NB4 (cell line): ENCODE measurements at places on chromosomes 7 and 10.
A peak's percentile ranks its signal among the peaks of the same experiment; 100 is the strongest.

DNA sequence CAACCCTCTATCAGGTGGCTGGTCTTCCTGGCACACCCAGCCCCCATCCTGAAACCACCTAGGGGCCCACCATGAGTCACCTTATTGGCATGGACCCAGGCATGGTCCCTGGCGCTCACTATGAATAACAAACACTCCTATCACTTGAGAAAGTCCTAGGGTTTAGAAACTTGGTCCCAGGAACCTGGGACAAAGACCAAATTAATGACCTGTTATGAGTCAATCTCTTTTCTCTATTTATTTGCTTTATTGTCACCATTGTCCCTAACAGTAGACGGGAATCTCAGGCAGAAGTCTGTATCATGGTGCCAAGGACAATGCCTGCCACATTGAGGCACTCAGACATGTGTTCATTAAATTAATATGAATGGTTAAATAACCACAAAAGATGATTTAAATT is 599.6 kb upstream of the C7orf33 start:
- no peak for DNase-seq

GRCh38 chr10:69645296-69646184 is 15.5 kb downstream of the FAM241B start:
- DNase-seq: no peak

GRCh38 chr10:94858005-94858404 is 80.5 kb upstream of the CYP2C9 start:
- DNase-seq: no peak

DNA sequence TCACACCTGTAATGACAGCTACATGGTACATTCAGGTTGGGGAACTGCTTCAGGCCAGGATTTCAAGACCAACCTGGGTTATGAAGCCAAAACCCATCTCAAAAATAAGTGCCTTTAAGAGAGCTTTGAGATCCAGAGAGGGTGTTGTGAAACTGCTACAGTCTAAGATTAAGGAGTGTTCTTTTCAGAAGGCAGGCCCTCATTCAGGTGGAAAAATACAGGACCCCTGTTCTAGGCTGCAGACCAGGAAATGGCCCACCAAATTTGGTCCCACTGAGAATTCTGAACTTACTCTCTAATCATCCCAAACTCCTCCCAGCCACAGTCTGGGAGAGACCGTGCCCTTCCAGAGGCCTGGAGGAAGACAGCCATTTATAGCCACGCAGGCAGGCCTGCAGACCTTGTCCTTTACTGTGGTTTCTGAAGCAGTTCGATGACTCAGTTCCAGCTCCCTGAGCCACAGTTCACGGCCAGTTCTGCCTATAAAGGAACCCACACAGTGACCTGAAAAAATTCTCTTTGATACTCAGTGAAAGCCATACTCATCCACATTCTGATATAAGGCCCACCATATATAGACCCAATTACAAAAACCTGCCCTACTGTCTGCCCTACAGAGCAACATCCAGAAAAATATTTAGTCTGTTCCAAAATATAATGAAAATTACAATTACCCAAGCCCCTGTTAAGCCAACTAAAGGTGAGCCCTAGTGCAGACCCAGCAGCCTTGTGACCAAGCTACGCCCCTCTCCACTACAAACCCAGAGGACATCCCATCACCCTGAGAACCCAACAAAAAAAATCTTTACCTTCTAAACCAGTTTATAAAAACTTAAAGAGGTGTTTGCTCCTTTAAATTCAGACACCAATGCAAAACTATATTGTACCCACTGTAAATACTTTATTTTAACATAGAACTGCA is 21.2 kb downstream of the ZNF680 start:
- peak; percentile 90 for DNase-seq

GRCh38 chr7:93461350-93461749 is 113.2 kb downstream of the CALCR start:
- DNase-seq: peak; percentile 32

- peak; percentile 68 for DNase-seq
These were observed 31.8 kb upstream of the SRGN start for GRCh38 chr10:69056129-69056528.

DNA sequence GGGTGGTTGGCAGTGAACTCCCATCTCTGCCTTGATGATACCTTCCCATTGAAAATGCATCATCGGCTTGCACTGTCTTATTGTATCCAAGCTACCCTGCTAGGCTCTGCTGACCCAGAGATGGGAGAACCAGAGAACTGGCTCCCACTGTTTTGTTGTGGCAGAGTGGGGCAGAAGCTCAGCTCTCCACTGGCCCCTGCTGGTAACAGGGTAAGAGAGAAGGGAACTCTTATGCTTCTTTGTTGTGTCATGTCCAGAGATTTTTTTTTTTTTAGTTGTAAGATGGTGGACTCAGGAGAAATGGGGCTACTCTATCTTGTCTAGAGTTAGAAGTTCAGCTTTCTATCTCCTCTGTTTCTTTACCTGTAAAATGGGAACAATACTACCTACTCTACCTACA is 100.5 kb upstream of the SDK1 start:
- peak; percentile 20 for DNase-seq

DNA sequence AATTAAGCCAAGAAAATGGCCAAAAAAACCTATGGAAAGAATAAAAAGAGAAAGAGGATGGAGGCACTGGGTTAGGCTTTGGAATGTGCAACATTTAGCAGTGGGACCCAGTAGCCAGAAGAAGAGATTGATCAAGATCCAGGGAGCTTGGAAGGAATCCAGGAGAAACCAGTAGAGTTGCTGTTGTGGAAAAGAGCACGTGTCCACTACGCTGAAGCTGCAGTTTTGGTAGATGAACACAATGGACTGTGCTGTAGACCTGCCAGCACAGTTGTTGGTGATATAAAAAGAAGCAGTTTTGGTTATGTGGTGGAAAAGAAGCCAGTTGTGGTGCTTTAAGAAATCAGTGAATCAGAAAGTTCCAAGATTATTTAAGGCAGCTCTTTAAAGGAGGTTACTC is 802.2 kb upstream of the POM121L12 start:
- DNase-seq: no peak

DNA sequence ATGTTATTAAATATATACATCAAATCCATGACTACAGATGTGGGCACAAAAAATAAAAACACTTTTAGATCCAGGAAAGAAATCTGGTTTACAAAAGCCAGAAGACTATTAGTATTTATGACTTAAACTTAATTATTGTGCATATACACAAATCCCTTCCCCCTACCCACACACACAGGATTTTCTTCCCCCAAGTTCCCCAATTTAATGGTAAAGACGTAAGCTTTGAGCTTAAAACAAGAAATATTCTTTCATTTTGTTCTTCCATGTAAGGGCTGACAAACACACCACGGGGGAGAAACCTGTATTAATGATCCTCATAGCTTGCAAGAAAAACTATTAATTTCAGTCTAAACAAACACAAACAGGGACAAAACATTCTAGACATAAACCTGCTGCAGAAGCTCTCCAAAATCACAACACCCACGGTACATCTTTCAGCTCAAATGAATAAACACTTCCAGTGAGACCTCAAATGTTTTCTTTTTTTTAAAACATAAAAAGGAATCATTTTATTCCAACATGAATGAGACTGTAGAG is 28.5 kb downstream of the OSBPL3 start:
- no peak for DNase-seq
